Upper lobe of right lung (tissue), 1 donor: ENCODE measurements at places on chromosomes 1 and 21. TPM values are rescaled to one million over a fixed set of nuclear protein-coding genes. Genes with fewer than 3 reads are reported as not detected.

DNA sequence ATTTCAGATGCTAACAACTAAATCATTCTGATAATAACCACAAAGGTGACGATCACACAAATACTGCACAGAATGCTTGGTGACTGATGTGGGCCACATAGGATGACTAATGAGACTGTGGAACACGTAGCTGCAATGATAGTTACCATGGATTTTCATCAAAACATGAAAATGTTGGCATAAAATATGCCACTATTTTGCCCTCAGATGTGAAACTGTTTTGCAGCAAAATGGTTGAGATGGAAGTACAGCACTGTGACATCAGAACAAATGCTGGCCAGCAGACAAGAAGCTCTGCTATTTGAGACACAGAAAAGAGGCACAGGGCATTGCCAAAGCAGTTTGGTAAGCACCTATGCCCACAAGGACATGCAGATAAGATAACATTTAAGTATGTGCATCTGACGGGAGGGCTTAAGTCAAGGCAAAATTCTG lies 83.8 kb downstream of the NIBAN1 start:
- H3K4me1 ChIP-seq: no peaks in the 10 kb centered on the region
- no peak for DNase-seq
- H3K4me3 ChIP-seq: no peak overlapping the region
- no peaks in the 10 kb centered on the region for H3K27me3 ChIP-seq
- H3K27ac ChIP-seq: peak overlapping the region; percentile 33

- no peak overlapping the region for H3K4me3 ChIP-seq
- DNase-seq: no peak
- H3K27ac ChIP-seq: no peak overlapping the region
- no peaks in the 10 kb centered on the region for H3K27me3 ChIP-seq
- H3K4me1 ChIP-seq: no peaks in the 10 kb centered on the region
- H3K36me3 ChIP-seq: no peaks in the 10 kb centered on the region
Observed at GRCh38 chr1:221040691-221041285, 161.5 kb downstream of the HLX start.

DNA sequence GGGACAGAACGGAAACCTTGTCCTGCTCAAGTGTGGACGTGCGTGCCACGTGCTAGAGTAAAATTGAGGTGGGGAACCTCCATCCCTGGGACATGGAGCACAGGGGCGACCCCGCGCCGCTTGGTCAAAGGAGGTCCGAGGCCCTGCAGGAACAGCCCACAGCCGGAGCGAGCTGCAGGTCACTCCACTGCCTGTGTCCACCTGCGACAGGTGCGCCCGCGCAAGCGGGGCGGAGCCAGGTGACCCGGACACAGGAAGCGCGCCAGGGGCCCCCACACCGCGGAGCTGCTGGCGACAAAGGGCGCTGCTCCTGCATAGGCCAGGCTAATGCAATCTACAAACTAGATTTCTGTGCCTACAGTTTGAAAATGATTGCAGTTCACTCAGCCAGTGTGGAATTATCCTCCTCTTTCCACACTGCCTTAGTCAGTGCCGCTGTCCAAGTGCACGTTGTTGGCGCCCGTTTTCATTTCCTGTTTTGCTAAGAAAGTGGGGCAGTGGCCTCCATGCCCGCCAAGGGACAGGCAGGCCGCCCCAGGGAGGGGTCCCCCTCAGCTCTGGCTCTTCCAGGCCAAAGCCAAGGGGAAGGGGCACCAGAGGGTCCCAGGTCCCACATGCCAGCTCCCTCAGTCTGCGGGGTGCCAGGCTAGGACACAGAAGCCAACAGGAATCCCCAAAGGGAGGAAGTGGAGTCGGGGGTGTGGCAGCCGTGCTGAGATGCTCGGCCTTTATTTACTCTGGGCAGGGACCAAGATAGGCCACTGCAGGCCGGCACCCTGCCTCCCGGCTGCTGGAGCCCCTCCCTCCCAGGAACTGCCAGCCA lies 4.3 kb upstream of the NADK start:
- peak overlapping the region; percentile 69 for H3K27ac ChIP-seq
- H3K4me1 ChIP-seq: peaks cover 50% of the 10 kb centered on the region
- H3K4me3 ChIP-seq: peak overlapping the region; percentile 40
- DNase-seq: peak; percentile 88
- no peaks in the 10 kb centered on the region for H3K27me3 ChIP-seq

DNA sequence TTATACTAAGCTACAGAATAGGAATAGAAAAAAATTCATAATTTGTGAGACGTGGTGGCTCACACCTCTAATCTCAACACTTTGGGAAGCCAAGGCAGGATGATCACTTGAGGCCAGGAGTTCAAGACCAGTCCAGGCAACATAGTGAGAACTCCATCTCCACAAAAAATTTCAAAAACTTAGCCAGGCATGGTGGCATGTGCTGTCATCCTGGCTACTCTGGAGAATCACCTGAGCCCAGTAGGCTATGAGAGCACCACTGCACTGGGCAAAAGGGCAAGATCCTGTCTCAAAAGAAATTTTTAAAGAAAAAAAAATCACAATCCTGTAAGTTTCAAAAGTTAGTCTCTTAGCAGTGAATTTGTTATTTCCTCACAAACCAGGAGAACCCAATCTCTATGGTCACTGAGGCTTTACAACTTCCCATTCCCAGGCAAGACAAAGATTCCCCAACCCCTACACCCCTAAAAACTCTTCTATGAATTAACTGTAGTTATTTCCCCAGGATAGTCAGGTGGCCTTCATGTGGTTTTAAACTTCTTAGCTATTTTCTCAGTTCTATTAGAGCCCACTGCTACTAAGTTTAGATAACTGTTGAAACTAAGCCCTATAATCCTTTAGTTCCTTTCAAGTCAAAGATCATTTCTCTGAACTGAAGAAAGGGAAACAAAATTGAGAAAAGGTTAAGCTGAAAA lies 74.5 kb downstream of the FOXJ3 start:
- H3K4me3 ChIP-seq: no peak overlapping the region
- DNase-seq: no peak

DNA sequence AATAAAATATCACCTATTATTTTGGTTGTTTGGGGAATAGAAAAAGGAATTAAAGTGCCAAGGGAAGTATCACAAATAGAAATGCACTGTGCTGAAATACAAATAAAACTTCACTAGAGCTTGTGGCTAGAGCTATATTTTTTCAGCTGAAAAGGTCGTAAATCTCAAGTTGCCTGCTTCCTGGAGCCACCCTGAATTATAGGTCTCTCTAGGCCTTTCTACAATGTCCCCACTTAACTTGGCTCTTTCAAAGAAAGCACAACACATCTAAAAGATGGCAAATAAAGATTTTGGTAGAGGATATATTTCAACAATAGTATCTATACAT lies 5.0 kb upstream of the RNF2 start:
- no peaks in the 10 kb centered on the region for H3K36me3 ChIP-seq
- no peak for DNase-seq
- no peaks in the 10 kb centered on the region for H3K27me3 ChIP-seq
- no peak overlapping the region for H3K4me3 ChIP-seq
- H3K4me1 ChIP-seq: no peaks in the 10 kb centered on the region

- H3K27me3 ChIP-seq: no peaks in the 10 kb centered on the region
- no peak overlapping the region for H3K4me3 ChIP-seq
- no peaks in the 10 kb centered on the region for H3K36me3 ChIP-seq
- no peak for DNase-seq
- H3K4me1 ChIP-seq: peaks cover 5% of the 10 kb centered on the region
- H3K27ac ChIP-seq: no peak overlapping the region
Observed at GRCh38 chr1:30522031-30523004, 201.1 kb downstream of the MATN1 start.

- no peak overlapping the region for H3K4me3 ChIP-seq
- no peak for DNase-seq
- H3K27ac ChIP-seq: no peak overlapping the region
- H3K27me3 ChIP-seq: no peaks in the 10 kb centered on the region
Observed at GRCh38 chr1:62774971-62775595, 8.8 kb upstream of the ATG4C start.

- H3K27me3 ChIP-seq: no peaks in the 10 kb centered on the region
- peaks cover 41% of the 10 kb centered on the region for H3K4me1 ChIP-seq
- H3K4me3 ChIP-seq: peak overlapping the region; percentile 62
- H3K36me3 ChIP-seq: no peaks in the 10 kb centered on the region
- DNase-seq: no peak
Observed at GRCh38 chr1:58815686-58816071, 31.8 kb upstream of the JUN start.

DNA sequence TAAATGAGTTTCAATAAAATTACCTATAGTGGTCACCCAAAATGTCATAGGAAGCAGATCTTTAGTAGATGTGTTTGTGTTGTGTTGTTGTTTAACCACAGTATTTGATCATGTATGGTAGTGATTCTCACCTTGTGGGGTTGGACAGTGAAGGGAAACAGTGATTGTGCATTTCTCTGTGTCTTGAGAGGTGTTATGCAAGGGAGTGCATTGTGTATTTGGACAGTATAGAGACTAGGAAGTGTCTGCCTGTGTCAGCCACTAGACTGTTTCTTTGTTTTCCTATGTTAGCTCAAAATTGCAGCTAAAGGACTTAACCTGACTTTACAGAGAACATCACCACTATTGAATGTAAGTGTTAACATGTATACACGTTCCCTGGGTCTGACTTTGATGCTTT lies 6.0 kb downstream of the RGS2 start:
- no peaks in the 10 kb centered on the region for H3K27me3 ChIP-seq
- no peaks in the 10 kb centered on the region for H3K4me1 ChIP-seq
- H3K27ac ChIP-seq: no peak overlapping the region
- H3K4me3 ChIP-seq: no peak overlapping the region

DNA sequence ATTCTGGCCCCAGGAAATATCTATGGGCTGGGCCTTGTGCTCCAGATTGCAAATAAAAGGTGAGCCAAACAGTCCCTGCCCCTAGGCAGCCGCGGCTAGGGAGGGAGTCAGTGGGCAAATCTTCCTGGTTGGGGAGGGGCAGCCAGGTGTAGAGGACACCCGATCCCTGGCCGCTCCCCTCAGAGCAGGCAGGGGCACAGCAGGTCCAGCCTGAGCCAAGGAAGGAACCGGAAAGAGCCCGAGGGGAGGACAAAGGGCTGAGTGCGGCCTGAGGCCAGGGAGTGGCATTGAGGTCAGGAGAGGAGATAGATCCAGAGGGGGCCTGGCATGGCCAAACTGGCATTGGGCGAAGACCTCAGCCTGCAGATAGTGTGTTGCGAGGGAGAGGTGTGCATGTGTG lies 36.6 kb upstream of the ARF1 start:
- DNase-seq: peak; percentile 66
- H3K4me1 ChIP-seq: peaks cover 6% of the 10 kb centered on the region
- H3K36me3 ChIP-seq: no peaks in the 10 kb centered on the region
- H3K4me3 ChIP-seq: no peak overlapping the region

DNA sequence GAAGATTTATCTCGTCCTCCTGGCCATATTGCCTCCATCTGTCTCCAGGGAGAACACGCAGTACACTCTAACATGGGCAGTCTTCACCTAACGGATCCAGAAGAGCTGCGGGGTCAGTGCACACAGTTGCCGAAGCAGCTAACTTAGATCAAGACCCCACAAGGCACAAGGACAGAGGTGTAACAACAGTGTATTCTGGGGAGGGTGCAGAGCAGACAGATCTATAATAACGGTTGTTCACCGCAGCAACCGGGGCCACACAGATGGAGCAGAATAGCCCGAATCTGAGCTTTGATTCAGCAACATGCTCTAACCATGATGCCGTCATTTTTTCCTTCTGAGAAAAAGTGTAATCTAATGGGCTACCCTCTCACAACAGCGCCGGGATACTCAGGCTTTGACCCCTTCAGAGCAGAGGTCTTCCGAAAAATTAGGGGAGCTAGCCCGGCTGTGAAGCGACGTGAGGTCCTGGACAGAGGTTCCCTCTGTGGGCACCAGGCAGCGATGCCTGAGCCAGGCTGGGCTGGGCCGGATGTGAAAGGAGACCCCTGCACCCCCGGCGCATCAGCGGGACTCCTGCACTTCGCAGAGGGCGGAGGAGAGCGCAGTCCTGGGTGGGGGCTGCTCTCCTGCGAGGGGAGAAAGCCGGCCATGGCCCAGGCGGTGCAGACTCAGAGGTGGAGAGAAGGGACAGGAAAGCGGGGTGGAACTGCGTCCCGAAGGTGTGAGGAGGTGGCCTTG lies 57.5 kb downstream of the BCL9 start:
- DNase-seq: no peak
- H3K4me1 ChIP-seq: peaks cover 12% of the 10 kb centered on the region
- no peaks in the 10 kb centered on the region for H3K36me3 ChIP-seq
- peak overlapping the region; percentile 85 for H3K27ac ChIP-seq
- peak overlapping the region; percentile 87 for H3K4me3 ChIP-seq
- H3K27me3 ChIP-seq: no peaks in the 10 kb centered on the region

GRCh38 chr1:236734141-236734765 lies 48.0 kb downstream of the ACTN2 start:
- DNase-seq: no peak
- no peaks in the 10 kb centered on the region for H3K4me1 ChIP-seq
- H3K27me3 ChIP-seq: no peaks in the 10 kb centered on the region
- H3K4me3 ChIP-seq: no peak overlapping the region

DNA sequence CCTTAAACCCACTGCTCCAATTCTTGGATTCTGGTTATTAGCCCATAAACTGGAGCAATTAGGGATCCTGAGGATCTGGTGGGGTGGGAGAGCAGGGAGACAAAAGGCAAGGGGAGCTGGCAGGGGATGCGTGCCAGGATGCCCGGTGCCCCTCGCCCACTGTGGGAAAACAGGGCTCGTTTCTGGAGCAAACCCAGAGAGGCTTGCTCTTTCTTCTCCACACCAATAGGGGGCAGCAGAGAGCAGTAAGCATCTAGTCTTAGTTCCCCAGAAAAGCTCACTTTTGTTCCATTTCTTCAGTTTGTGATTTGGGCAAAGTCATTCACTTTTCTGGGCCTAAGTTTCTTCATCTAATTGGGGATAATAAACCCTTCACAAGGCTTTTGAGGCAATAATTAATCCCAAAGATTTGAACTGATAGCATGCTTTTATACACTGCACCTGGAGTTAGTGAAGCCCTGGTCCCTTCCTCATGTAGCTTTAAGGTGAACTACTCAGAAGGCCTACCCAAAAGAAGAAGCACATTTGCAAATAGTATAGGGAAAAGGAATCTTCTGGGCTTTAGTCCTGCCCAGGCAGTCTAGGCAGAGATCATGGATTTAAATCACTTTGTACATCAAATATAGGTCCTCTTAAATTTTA lies 160.6 kb upstream of the USP24 start:
- DNase-seq: no peak
- H3K27me3 ChIP-seq: no peaks in the 10 kb centered on the region
- no peaks in the 10 kb centered on the region for H3K36me3 ChIP-seq
- no peak overlapping the region for H3K27ac ChIP-seq
- H3K4me1 ChIP-seq: no peaks in the 10 kb centered on the region
- H3K4me3 ChIP-seq: no peak overlapping the region

HIPK1 gene
- total RNA-seq: 77.8 TPM

ZNF683 gene
- total RNA-seq: 1.1 TPM

GNAT2 gene
- total RNA-seq: not detected

NUDT4B gene
- 1.8 TPM for total RNA-seq

A3GALT2 gene
- not detected for total RNA-seq

GUCA2B gene
- total RNA-seq: not detected

OR14K1 gene
- not detected for total RNA-seq

TNFRSF14 gene
- total RNA-seq: 133 TPM

SPRR5 gene
- not detected for total RNA-seq

KCNQ4 gene
- 0.96 TPM for total RNA-seq

SLC44A5 gene
- total RNA-seq: 0.55 TPM
